ENCODE measurements at places on chromosomes 2 and 18. TPM values are rescaled to one million over a fixed set of nuclear protein-coding genes. Genes with fewer than 3 reads are reported as not detected.

DNA sequence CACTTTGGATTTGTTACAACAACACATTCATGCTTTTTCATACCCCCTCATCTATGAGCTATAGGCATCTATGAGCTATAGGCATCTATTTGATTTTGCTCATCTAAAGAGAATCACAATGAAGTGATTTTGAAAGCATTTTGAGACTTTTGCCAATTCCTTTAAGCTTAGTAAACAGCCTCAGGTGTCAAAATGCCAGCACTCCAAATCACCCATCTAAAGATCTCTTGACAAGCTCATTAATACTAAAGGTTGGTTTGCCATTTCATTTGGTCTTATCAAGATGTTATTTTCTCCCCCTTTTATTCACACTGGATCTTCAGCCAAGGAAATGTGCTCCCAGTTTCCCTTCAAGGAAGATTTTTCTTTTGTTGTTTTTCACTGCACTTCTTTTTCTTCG, 110.7 kb upstream of the TLK1 start:
- no peak overlapping the region for H3K4me3 ChIP-seq
- no peaks in the 10 kb centered on the region for H3K36me3 ChIP-seq
- H3K4me1 ChIP-seq: no peaks in the 10 kb centered on the region
- no peaks in the 10 kb centered on the region for H3K27me3 ChIP-seq
- DNase-seq: no peak

GREB1 gene
- 2.4 TPM for total RNA-seq

- no peak for DNase-seq
- no peaks in the 10 kb centered on the region for H3K4me1 ChIP-seq
- no peak overlapping the region for H3K4me3 ChIP-seq
- H3K27me3 ChIP-seq: peaks cover 9% of the 10 kb centered on the region
These were observed 99.1 kb upstream of the HDAC4 start for GRCh38 chr2:239499726-239500573.

CIDEA gene
- not detected for total RNA-seq

NPPC gene
- total RNA-seq: 1.1 TPM

MYO7B gene
- total RNA-seq: 0.79 TPM

DNA sequence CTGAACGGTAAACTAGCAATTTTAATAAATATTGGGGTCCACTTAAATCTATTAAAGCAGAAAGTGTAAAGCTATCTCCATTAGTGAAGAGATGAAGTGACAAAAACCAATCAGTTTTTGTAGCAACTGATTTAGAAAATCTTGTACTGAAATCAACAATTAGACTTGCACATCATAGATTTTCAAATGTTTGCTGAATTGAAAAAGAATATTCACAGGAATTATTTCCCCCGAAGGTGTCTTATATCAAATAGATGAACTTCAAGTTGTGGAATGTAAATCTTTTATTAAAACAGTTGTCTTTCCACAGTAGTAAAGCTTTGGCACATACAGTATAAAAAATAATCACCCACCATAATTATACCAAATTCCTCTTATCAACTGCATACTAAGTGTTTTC, 48.7 kb downstream of the ATIC start:
- DNase-seq: no peak
- H3K4me1 ChIP-seq: no peaks in the 10 kb centered on the region
- no peaks in the 10 kb centered on the region for H3K27me3 ChIP-seq
- no peak overlapping the region for H3K4me3 ChIP-seq
